Stimulated activated CD8-positive, alpha-beta memory T cell treated with anti-CD3 and anti-CD28 coated beads, Interleukin-7, amount 100 ng/mL, for 4 hours (primary cell): ENCODE measurements at places on chromosomes 12 and 14.
A peak's percentile ranks its signal among the peaks of the same experiment; 100 is the strongest.

GRCh38 chr14:105499256-105500035, 8.4 kb downstream of the TEDC1 start:
- DNase-seq, result no peak

DNA sequence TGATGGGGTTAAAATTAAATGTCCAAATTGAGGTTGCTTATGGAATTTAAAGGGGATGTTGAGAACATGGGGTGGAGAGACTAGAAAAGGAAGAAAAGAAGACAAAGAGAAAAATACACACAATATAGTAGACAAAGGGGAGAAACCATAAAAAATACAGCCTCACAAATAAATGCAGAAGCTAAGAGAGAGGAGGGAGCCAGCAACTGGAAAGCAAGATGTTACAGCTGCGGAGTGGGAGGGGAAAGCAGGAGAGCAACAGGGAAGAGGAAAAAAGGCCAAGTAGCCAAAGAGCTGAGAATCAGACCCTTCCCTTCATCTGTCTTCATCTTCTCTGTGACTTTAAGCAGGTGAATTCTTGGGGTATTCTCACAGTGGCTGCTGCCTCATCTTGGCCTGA, 39.7 kb upstream of the SMUG1 start:
- no peak for DNase-seq

- DNase-seq, result no peak
These were observed 36.6 kb downstream of the MAX start for GRCh38 chr14:65065719-65066118.

GRCh38 chr14:101207041-101207440, 303.5 kb upstream of the RTL1 start:
- DNase-seq, result no peak

- DNase-seq, result no peak
These were observed 33.7 kb downstream of the SYNE3 start for GRCh38 chr14:95482627-95483308.

DNA sequence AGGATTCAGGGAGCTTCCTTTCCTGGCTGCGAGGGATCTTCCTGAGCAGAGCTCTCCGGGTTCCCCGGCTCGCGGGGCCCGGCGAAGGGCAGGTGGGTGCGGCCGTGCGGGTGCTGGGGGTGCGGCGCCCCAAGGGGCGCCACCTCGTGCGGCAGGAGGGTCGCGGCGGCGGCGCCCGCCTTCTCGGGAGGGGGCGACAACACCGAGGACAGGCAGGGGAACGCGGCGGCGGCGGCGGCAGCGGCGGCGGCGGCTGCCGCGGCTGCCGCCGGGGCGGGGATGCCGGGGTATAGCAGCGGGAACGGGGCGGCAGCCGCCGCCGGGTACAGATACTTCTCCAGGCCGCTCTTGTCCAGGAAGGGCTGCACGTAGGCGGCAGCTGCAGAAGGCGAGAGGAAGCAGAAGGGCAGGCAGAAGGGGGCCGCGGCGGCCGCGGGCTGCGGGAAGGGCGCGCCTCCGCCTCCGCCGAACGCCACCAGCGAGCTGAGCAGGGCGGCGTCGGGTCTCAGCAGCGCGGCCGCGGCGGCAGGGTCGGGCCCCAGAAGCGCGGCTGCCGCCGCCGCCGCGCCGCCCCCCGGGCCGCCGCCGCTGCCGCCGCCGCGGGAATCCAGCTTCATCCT, 2.7 kb downstream of the BHLHE41 start:
- DNase-seq, result peak; percentile 21

DNA sequence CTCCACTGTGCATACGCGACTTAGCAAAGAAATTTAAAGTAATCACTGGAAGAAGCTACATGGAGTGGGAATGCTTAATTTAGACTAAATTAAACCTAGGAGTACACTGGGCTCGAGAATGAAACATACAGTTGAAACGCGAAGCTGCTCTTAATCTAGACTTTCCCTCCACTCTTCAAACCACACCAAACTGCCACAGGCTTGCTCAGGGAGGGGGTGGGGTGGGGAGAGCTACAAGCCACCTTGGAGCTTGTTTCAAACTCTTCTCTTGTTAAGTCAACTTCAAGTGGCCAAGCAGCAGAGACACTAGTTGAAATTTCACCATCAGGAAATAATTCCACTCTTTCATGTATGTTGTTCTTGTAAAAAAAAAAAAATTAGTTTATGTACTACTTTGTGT, 69.9 kb downstream of the SLC38A1 start:
- no peak for DNase-seq

DNA sequence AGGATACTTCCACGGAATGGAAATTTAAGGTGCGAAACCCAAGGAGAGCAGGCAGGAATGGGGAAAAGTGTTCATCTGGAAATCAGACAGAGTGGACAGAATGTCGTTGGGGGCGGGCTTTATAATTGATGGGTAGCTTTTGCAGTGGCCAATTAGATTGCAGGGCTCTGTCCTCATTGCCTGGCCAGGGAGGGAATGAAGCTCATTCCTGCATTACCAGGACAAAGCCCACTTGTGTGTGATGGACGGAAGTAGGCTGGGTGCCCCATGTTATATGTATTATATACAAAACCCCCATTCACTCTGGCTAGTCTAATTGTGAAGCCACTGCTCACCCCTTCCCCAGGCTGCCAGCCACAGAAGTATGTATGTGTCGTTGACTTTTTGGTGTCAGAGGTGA, 23.6 kb downstream of the ZNF664 start:
- DNase-seq, result no peak

GRCh38 chr14:72501439-72501838, 392.5 kb downstream of the DPF3 start:
- DNase-seq, result no peak

- no peak for DNase-seq
These were observed 47.3 kb upstream of the SRP54 start for GRCh38 chr14:34935488-34935887.

GRCh38 chr12:114757684-114758325, 73.8 kb upstream of the TBX3 start:
- DNase-seq, result no peak

DNA sequence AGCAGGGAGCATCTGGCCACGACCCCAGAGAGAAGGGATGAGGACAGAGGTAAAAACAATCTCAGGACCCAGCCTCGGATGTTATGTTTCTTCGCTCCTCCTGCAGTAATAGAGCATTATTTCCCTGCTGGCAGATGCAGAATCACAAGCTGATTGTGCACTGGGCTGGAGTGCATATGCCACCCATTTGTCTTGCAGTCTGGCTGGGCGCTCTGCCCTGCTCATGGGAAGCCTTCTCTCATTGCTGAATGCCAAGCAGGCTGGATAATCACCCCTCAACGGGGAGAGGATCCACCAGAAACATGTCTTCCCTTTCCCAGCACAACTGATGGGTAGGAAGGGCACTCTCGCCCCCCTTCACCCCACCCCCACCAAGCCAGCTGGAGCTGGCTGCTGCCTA, 8.5 kb upstream of the VASH1 start:
- no peak for DNase-seq

- no peak for DNase-seq
These were observed 48.5 kb downstream of the SVOP start for GRCh38 chr12:108972358-108972757.

- no peak for DNase-seq
These were observed 1133.3 kb downstream of the AACS start for GRCh38 chr12:126198516-126198915.

- DNase-seq, result no peak
These were observed 5.9 kb upstream of the EP400 start for GRCh38 chr12:131943876-131944275.

GRCh38 chr14:35879654-35880249, 53.6 kb downstream of the BRMS1L start:
- no peak for DNase-seq

GRCh38 chr12:14364583-14365271, 755 bp upstream of the ATF7IP start:
- no peak for DNase-seq

DNA sequence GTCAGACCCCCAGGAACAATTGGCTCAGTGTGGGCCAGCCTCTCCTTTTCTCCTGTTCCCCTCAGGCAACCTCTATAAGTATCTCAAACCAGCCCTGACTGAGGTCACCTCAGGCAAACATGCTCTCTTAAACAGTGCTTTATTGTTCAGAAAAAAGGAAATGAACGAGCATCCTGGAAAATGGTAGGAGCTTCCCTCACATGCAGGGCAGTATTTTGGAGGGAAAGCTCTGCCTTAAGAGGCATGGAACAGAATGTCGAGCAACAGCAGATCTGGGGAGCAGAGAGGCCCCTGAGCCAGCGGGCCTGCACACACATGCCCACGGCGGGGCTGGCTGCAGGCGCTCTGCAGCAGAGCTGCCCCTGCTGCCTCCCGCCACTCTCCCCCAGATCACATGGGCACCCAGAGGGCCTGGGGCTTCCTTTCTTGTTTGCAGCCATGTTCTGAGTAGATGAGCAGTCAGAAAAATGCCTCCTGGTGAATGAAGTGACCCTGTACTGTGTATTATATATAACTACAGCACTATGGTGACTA, 42.0 kb downstream of the MOK start:
- no peak for DNase-seq

GRCh38 chr12:100114574-100114973, 28.1 kb downstream of the BLTP3B start:
- no peak for DNase-seq

- DNase-seq, result no peak
These were observed 30.7 kb downstream of the TPH2 start for GRCh38 chr12:71969330-71969729.

- no peak for DNase-seq
These were observed 958.9 kb downstream of the LRFN5 start for GRCh38 chr14:42565556-42565955.

- no peak for DNase-seq
These were observed 21.4 kb upstream of the RASSF8 start for GRCh38 chr12:25937096-25937495.

- DNase-seq, result no peak
These were observed 1091.8 kb downstream of the AACS start for GRCh38 chr12:126156806-126157574.

DNA sequence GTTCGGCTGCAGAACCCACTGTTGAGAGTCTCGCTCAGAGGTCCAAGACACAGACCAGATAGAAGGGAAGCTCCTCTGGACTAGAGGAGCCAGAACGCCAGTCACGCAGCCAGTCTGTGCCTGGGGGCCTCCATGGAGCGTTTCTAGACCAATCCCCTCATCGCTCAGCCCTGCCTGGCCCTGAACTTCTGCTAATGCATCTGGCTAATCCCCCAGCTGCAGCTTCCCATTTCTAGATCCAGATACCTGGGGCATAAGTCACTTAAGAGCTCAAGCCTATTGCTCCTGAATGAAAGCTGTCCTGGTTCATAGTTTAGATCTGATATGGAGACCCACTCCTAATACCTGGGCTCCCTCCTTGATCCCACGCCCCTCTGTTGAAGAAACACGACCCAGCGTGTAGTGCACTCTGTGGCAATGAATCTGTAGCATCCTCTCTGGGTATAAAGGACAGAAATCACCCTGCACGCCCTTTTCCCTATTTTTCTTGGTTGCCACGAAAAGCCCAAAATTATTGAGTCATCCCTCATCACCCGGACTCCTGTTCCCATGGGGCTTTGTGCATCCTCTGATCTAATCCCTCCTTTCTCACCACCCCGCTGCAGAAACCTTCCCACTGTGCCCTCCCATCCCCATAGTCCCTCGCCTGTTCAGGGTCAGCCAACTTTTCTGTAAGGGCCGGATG, 341.6 kb upstream of the FKBP4 start:
- DNase-seq, result no peak

DNA sequence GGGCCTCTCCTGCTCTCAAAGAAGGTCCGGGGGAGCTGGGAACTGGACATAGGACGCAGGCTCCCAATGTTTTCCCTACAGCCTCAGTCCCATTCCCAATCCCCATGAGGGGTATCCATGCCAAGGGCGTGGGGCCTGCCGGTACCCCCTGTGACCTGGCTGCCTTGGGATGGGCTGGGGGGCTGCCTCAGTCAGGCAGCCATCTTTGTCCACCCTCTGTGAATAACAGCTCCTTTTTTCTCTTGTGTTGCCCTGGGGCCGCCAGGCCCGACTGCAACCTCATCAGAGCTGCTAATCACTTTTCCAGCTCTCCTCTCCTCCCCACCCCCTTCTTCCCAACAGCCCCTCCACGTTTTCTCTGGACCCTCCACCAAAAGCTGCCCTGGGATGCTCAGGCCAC, 11.2 kb downstream of the FIGNL2 start:
- no peak for DNase-seq

DNA sequence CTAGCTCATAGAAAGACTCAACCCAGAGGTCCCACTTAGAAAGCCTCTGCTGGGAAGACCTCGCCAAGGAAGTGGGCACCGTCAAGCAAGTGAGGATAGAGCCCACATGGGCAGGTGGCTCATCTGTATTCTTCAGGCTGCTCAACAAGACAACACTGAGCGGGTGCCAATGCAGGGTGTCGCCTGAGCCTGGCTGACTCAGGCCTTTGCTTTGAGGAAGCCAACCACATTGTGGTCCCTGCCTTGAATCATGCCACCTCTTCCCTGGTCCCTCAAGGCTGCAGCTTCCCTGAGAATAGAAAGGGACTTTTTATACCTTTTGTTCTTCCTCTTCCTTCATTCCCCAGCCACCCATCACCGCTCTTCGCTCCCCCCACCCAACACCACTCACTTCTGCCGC, 2.1 kb upstream of the RNASE13 start:
- DNase-seq, result no peak

GRCh38 chr14:102374264-102374663, 11.5 kb downstream of the TECPR2 start:
- DNase-seq, result no peak

DNA sequence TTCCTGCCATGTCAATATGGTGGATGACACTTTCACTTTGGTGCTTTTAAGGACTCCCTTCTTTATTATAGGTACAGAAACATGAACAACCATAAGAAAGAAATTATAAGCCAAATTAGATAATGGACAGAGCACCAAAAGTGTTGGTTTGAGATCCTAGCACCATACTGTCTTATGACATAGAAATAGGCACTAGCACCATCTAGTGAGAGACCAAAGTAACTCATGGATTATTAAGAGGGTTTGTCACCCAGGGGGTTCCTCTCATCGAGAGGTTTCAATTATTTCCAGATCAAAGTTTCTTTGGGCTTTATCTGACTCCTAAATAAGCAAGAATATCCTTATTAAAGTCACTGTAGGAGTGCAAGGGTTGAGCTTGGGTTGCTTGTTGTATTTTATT, 153.0 kb upstream of the DIO2 start:
- no peak for DNase-seq

- no peak for DNase-seq
These were observed 236.9 kb downstream of the RERGL start for GRCh38 chr12:17853054-17853453.

- DNase-seq, result no peak
These were observed 422.9 kb downstream of the ZFP36L1 start for GRCh38 chr14:68370057-68370360.

GRCh38 chr12:109166371-109166770, 50.0 kb downstream of the ACACB start:
- DNase-seq, result no peak

DNA sequence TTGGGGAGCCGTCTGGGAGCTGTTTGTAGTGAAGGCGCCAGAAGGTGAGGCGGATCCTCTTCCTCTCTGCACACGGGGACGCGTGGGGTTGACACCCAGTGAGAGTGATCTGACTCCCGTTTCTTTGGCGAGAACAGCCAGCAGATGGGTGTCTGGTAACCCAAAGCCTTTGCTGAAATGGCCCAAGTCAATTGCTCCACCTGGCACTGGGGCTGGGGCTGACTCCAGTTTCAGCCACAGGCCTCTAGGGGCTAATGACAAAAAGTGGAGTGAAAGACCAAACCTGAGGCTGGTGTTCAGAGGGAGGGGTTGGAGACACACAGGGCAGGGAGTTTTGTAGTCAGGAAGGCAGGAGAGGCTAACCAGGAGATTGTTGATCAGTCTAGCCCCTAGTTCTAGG, 87.0 kb downstream of the FRMD6 start:
- DNase-seq, result no peak
